ENCODE measurements at places on chromosomes 7 and 10.

DNA sequence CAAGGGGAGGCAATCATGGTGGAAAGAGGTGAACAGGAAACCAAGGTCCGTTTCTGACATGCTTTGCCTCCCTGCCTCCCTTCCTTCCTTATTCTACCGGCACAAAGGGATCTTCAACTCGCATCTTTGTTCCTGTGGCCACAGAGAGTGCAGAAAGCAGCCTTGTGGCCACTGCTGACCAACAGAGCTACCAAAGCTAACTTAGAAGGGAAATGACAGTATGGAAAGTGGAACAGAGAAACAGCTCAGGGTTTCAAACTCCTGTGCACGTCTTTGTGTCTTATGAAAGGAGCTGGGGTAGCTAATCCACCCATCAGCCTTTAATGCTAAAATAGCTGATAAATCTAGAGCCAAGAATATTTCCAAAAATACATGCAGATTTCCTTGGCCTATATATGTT, 588.0 kb downstream of the SORCS1 start:
- no peak for DNase-seq

DNA sequence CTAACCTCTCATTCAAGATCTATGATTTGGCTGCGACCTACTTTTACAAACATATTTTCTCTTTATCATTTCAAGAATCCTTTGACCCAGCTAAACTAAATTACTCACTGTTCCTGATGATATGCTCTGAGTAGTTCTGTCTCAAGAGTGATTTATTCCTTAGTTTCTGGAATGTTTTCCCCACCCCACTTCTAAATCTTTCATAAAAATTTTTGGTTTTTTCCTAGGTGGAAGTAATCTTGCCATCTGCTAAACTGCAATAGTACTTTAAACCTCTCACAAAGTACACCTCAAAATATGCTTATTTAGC, 170.8 kb downstream of the DNAJC1 start:
- DNase-seq: no peak

- DNase-seq: no peak
These were observed 199.8 kb downstream of the MAD1L1 start for GRCh38 chr7:2032876-2033407.

DNA sequence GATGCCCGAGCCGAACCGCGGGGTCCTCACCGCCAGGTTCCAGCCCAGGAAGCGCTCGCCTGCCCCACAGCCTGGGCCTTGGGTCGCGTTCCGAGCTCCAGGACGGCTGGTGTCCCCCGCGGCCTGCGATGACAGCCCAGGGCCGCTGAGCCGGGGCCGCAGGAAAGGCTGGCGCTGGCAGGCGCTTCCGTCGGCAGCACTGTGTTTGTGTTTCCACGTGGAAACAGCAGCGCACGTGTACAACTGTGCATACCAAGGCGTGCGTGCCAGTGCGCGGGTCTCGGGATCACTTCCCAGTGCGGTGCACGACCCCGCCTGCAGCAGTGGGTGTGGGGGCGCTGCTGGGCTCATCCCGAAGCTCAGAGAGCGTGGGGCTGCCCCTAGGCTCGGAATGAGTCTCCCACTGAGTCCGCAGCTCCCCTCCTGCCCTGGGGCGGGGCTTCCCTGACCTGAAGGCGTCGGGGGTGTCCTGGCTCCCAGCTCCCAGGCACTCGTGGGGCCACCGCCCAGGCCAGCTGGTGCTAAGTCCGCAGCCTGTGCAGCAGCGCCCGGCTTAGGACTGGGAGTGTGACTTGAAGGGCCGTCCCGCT, 17.2 kb downstream of the AP5Z1 start:
- DNase-seq: peak; percentile 31

Data from stimulated activated CD4-positive, alpha-beta T cell treated with anti-CD3 and anti-CD28 coated beads, Interleukin-4, amount 100 ng/mL, for 1 hour (primary cell).